ENCODE measurements at places on chromosomes 6 and 20.

DNA sequence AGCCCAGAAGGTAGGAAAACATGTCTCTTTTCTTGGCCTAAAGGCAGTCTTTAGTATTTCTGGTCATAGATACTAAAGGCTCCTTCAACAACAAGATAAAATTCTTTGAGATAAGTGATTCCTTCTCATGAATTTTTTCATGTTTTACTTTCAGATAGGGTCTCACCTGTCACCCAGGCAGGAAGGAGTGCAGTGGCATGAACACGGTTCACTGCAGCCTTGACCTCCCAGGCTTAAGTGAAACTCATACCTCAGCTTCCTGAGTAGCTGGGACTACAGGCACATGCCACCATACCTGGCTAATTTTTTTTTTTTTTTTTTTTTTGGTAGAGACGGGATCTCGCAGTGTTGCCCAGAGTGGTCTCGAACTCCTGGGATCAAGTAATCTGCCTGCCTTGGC lies 9.1 kb downstream of the PNLDC1 start:
- no peak for DNase-seq

GRCh38 chr6:137705160-137706082 lies 161.6 kb upstream of the TNFAIP3 start:
- peak; percentile 45 for DNase-seq

GRCh38 chr20:61191096-61191495 lies 61.0 kb upstream of the CDH4 start:
- no peak for DNase-seq

GRCh38 chr6:45419571-45420082 lies 41.9 kb upstream of the SUPT3H start:
- DNase-seq, result no peak

GRCh38 chr6:14797875-14798593 lies 447.8 kb upstream of the JARID2 start:
- no peak for DNase-seq

- DNase-seq, result no peak
Observed at GRCh38 chr20:9395971-9396370, 118.4 kb upstream of the LAMP5 start.

DNA sequence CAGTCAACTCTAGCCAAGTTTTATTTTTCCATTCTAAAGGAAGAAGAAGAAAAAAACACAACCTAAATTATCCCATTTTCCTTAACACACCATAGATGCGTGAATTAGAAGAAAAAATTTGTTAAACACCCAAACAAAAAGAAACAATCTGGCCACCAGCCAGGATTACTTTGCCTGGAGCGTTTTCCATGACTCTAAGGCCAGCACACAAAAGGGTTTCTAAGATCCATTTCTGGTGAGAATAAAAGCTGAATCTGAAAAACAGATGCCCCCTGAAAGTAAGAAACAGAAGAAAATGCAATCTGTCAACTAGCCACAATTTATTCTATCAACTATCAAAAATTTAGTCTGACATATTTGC lies 267.2 kb upstream of the SULF2 start:
- no peak for DNase-seq

GRCh38 chr20:31587545-31588389 lies 17.3 kb upstream of the ID1 start:
- DNase-seq, result no peak

DNA sequence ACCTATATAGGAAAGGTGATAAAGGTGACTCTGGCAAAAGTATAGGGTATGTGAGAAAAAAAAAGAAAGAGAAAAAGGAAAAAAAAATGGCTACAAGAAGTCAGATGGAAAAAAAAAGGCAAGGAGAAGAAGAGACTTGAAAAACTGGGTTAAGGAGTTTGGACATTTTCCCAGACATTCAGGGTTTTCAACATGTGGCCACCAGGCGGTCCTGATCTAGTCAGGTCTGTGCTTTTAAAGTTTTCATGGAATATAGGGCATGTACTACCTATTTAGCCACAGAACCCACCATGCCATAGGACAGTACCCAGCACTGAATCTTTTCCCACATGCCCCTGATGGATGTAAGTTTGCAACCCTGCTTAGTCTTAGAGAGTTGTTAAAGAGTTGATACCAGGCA lies 433.7 kb downstream of the MAFB start:
- DNase-seq, result no peak

- DNase-seq, result no peak
Observed at GRCh38 chr6:17239260-17239659, 41.9 kb upstream of the RBM24 start.

DNA sequence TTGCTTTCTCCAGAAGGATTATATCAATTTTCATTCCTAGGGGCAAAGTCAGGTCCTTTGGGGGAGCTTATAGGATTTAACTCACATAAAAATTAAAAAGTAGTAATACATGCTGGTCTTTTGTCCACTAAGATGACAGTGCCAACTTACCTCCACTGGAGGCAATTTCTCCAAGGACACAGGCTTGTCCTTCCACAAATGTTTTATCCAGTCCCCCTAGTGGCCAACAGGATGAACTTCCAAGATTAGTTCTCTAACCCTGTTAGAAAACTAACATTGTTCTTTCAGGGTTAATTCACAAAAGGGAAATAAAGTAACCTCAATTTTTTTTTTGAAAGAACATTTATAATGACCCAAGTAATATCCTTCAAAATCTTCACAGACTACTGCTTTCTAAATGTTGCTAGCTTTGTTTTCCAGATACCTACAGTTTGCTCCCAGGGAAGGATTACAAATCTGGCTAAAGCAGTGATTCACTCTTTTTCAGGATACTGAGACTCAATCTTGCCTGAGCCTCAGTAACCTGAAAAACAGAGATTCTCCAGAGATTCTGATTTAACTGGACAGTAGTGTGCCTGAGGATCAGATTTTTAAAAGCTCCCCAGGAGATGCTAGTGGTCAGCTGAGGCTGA lies 31.7 kb upstream of the UBR2 start:
- DNase-seq, result no peak

DNA sequence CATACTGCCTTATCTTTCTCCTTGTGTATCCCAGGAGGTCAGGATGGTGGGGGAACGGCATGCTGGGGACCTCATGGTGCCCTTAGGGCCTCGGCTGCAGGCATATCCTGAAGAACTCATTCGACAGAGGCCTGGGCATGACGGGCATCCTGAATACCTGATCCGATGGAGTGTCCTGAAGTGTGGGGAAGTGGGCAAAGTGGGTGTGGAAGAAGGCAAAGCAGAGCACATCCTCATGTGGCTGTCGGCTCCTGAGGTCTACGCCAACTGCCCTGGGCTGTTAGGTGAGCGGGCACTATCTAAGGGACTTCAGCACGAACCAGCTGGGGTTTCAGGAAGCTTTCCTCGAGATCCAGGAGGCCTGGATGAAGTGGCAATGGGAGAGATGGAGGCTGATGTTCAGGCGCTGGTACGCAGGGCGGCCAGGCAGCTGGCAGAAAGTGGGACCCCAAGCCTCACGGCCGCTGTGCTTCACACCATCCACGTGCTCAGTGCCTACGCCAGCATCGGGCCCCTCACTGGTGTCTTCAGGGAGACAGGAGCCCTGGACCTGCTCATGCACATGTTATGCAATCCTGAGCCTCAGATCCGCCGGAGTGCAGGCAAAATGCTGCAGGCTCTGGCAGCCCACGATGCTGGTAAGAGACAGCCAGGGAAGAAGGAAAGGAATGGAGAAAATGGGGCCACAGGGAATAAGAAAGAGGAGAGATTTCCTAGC lies 2.4 kb downstream of the CUL9 start:
- no peak for DNase-seq

DNA sequence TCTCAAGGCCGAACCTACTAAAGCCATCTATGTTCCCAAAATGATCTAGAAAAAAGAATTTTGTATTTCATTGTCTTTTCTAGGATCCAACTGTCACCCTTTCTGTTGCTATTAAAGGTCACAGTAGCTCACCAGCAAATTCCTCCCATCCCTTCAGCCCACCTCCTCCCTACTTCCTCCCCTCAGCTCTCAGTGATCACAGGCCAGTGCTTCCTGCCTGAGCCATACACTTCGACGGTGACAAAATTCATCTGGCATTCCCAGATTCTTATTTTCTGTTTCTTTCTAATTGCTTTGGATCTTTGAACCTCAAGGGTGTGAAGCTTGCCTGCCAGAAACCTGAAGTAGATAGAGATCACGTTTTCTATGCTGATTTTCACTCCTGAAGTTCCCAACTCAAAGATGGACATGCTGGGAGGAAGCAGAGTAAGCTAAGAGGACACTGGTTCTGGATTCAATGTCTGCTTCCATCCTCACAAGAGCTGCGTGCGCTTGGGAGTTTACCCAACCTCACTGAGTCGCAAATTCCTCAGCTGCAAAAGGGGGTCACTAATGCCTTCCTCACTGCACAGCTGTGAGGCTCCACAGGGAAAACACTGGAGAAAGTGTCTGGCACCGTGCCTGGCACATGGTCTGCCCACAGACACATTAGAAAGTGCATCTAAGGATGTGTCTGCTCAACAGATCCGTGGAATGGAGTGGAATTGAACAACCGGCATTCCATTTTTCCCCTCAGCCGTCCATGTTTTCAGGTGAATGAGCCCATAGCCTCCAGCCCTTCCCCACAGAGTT lies 34.5 kb downstream of the MDGA1 start:
- no peak for DNase-seq

- no peak for DNase-seq
Observed at GRCh38 chr20:11778206-11778570, 139.5 kb upstream of the BTBD3 start.

DNA sequence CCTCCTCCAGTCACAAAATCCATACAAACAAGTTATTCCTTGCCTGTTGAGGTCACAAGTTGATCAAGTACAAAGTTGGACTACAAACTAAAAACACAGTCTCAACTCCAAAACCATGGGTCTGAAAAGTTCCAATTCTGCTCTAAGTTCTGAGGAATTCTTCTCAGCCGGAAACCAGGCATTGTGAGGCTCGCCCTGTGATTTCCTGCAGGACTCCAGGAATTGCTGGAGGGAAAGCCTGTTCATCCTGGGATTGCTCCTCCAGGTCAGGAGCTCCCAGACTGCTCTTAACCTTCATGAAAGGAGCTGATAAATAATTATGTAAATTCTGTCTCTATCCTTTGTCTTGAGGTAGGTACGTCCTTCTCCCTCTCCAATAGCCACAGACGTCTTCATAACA lies 8.5 kb downstream of the TRAM2 start:
- DNase-seq, result no peak

DNA sequence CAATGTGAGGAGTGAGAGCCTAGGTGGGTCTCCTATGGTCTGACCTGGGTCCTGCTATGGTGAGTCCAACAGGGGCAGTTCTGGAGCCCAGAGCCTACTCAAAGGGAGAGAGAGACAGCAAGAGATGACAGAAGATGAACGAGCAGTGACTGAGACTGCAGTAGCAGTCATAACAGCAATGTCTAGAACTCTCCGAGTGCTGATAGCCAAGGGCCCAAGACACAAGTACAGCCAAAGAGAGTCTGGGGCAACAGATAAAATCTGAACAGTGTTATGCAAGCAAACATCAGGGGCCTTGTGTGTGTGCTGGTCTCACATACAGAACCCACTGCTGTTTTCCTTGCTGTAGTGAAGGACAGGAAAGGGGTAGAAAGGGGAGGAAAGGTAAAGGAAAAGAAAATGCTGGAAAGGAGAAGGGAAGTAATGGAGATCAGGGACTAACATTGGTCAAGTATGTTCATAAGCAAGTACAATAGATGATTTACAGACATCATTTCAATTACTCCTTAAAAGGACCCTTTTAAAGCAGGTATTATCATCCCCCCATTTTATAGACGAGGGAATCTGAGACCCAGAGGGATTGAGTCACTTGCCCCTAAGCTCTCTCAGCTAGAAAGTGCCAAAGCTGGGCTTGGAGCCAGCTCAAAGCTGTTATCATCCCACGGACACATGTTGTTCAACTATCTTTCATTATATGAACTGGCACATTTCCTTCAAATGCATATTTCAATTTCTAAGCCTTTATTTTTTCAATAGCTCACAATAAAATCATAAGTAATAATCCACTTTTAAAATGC lies 182.3 kb upstream of the RAB32 start:
- no peak for DNase-seq

DNA sequence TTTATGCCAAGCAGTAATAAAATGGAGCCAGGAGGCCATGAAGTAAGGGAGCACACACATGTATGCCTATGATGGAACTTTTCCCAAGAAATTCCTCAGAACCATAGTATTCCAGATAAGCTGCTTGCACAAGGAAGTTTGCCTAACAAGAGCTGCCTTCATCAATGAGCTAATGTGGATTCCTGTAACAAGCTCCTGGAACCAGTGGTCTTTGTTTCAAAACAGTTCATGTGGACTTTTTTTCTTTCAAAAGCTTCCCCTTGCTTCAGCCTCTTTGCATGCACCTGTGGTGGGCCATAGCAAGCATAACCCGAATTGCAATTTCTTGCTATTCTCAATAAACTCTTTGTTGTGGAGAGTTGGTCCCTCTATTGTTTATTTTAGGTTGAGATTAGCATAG lies 359.6 kb downstream of the UTRN start:
- DNase-seq, result no peak

- no peak for DNase-seq
Observed at GRCh38 chr6:139932671-139933070, 558.2 kb upstream of the CITED2 start.

GRCh38 chr6:73965539-73966029 lies 269.6 kb downstream of the CD109 start:
- no peak for DNase-seq

DNA sequence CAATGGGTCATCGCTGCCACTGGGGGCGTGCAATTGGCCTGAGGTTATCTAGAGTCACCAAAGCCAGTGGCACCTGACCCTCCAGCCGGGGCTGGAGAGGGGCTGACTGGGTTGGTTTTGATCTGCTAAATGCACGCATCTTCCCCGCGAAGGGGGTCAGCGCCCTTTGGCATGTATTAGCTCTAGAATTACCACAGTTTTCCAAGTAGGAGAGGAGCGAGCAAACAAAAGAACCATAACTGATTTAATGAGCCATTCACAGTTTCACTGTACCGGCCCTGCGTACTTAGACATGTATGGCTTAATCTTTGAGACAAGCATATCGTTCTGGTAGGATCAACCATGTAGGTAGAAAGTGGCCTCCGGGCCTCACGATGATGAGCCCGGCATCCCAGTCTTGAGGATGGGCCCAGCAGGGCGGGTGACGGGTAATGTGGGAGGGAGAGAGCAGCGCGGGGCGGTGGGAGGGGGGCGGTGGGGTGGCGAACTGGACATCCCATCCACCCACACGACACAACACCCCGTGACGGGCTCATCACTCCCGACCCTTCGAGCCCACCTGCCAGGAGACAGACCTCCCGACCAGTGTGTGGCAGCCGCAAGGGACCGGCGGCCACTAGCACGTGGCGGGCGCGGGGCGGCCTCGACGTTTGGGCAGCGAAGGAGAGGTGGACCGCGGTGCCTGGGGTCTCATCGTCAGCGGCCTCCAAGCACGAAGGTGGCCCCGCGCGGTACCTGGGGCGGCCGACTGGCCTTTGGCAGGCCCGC lies 1957.5 kb upstream of the DEFB115 start:
- no peak for DNase-seq

GRCh38 chr6:6683969-6684833 lies 95.7 kb downstream of the LY86 start:
- DNase-seq, result no peak

DNA sequence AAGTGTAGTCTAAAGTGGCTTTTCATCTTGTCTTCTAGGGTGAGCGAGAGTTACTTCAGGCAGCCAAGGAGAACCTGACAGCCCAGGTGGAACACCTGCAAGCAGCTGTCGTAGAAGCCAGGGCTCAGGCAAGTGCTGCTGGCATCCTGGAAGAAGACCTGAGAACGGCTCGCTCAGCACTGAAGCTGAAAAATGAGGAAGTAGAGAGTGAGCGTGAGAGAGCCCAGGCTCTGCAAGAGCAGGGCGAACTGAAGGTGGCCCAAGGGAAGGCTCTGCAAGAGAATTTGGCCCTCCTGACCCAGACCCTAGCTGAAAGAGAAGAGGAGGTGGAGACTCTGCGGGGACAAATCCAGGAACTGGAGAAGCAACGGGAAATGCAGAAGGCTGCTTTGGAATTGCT lies 27.1 kb downstream of the C20orf173 start:
- no peak for DNase-seq

Data from NK-92 treated with Interleukin-12 subunit alpha and Interleukin-12 subunit beta, amount 100 ng/mL, for 24 hours (cell line).